ENCODE measurements at places on chromosomes 2 and 18.
A peak's percentile ranks its signal among the peaks of the same experiment; 100 is the strongest.

DNA sequence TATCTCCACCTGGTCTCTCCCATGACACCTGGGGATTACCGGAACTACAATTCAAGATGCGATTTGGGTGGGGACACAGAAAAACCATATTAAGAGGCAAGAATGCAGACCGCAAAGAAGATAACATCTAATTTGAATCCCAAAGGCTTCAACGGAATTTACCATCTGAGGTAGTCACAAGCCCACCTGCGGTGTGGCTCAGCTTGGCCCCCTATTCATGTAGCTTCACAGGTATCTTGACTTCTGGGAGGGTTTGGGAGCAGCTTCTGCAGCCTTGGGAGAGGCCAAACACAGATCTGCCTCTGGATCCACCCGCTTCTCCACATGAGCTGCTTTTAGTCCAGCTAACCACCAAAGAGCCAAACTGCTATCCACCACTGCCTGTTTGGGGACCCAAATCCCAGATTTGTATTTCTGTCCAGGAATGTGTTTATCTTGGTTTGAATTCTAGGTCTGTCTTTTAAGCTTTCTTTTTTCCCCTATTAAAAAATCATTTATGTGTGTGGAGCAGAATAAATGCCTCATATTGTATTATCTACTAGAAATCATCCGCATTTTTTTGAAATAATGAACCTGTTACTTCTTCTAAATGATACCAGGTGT, 247.6 kb downstream of the DLGAP1 start:
- no peak for DNase-seq

- no peak for DNase-seq
These were observed 501.6 kb upstream of the MYT1L start for GRCh38 chr2:2832657-2833056.

DNA sequence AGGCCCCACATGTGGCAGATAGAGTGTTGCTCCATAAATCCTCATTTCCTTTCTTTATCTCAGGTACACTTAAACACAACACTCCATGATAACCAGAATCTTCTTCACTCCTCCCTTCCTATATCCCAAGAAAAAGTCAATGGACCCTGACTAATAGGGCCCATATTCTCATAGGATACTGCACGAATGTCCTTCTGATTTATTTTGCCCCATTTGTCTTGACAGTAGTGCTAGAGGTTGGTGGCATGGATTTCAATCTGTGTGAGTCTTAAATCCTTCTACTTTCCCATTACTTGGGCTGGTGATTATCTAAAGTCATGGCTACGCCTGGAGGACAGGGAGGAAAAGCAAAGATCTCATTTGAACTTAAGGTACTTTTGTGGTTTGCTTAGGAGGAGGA, 156.0 kb downstream of the ACOXL start:
- no peak for DNase-seq

GRCh38 chr2:48278590-48278989, 251.4 kb upstream of the STON1 start:
- DNase-seq = no peak

GRCh38 chr18:33350256-33350655, 90.3 kb downstream of the CCDC178 start:
- DNase-seq = no peak

GRCh38 chr18:34707670-34708069, 2.4 kb upstream of the DTNA start:
- DNase-seq = no peak

DNA sequence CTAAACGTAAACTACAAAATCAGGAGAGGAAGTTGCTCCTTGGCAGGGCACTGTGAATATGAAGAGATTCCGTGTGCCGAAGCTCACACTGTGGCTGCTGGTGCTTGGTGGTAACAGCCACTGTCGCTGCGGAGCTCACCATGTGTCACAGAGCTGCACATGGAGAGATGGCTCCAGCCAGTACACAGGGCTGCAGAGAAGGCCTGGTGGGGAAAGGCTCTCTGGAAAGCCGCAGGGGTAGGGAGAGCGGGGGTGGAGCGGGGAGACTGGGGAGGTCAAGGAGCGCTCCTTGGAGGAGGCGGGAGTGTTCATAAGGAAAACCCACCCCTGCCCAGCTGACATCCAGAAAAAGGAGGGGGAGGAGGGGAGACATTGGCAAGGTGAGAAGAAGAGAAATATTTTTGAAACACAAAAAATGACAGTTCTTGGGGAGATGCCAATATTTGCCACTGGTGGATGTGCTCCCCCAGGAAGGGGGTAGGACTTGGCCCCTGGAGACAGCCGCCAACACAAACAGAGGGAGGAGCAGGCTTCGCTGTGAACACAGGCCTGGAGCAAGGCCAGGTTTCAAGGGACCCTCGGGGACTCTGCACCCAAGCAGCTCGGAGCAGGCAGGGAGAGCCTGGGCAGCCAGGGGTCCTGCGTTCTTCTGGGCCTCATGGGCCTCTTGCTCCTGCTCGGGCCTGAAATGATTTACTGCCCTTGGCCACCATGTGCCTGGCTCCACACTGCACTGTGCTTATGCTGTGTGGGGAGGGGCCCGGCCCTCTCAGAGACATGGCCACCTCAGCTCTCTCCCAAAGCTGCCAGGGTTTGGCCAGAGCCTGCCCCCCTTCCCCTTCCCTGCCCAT, 102.6 kb upstream of the GLI2 start:
- DNase-seq = no peak

GRCh38 chr2:60106836-60107529, 446.5 kb downstream of the BCL11A start:
- no peak for DNase-seq

DNA sequence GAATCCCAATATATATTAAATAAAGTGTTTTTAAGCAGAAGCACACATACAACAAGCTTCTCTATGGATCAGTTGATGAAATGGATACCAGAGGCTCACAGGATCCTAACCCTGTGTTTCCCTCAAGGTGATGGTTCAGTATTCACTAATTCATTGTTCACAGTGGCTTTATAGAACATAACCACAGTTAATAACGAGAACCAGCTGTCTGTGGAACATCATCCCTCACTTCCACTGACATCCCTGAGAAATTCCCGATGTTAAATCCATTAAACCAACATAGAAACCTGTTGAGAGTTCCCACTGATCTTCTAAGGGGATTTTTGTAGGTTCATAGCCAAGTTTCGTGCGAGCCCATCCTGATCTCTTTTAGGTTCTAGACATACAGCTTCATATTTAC, 29.0 kb downstream of the CCDC195 start:
- no peak for DNase-seq

GRCh38 chr18:58034370-58034769, 9.7 kb upstream of the NEDD4L start:
- DNase-seq = no peak

DNA sequence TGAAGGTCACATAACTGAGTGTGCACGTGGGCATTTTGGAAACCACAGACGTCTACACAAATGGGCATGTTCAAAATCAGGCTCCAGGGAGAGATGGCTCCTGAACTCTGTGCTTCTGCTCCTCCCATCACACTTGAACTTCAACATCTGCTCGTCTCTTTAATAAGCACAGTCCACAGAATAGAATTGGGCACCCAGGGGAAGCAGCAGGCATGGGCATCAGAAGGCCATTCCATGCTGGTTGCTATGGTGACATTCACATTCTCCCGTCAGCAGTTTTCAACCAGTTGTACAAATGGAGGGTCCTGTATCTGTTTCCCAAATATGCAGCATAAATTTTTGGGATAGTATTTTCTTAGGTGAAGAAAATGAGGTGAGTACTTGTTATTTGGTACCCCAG, 183.7 kb upstream of the COPS8 start:
- no peak for DNase-seq

DNA sequence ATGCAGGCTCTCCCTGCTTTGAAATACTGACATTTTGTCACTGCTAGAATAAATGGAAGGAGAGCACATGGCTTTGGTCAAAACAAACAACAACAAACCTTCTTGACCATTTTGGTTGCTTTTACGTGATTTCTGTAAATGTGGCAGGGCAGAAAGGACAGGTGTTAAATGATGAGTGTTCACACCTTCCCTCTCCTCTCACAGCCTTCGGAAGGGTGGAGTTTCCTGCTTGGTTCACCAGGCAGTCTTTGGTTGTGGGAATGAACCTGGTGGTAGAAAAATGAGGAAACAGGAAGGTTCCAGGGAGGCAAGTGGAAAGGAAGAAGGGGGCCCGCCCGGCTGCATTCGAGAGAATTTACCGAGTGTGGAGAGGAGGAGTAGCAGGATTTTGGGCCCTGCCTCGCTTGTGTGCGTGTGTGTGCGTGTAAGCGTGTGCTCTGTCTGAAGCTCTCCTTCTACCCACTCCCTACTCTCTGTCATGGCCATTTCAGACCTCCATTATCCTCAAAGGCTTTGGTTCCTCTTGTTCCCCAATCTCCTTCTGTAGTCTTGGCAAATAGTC, 23.7 kb upstream of the SPP2 start:
- peak; percentile 62 for DNase-seq

DNA sequence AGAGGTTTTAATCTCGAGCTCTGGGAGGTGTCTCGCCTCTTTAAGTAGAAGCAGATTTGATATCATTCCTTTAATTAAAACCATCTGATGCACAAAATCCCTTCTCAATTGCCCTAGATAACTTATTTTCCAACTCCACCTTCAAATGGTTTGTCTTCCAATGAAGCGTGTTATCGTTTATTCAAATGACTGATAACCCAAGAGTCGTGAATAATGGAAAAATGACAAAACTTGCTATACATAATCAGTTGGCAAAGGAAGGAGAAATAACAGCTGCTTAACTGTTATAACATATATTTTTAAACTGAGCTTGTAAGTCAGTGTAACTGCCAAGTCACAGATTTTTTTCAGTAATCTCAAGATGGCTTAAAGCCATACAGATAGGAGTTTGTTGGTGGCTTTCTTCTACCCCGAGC, 144.6 kb downstream of the QPCT start:
- no peak for DNase-seq

DNA sequence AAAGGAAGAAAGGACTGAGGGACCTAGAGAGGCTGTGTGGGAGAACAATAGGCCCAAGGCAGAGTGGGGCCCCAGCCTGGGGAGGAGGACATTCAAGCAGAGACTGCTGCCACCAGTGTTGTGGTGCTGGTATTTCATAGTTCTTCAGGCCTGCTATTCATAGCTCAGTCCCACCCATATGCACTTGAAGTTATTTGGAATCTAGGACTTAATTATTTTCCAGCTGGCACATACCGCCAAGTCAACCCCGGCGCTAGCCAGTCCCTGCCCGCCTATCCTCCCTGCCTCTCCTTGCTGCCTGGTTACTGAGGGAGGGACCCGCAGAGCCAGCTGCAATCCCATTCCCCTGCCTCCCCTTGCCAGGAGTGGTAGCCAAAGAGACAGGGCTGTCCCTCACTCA, 141.2 kb downstream of the CABLES1 start:
- no peak for DNase-seq

- DNase-seq = no peak
These were observed 72.1 kb downstream of the NPAS2 start for GRCh38 chr2:100891906-100892642.

DNA sequence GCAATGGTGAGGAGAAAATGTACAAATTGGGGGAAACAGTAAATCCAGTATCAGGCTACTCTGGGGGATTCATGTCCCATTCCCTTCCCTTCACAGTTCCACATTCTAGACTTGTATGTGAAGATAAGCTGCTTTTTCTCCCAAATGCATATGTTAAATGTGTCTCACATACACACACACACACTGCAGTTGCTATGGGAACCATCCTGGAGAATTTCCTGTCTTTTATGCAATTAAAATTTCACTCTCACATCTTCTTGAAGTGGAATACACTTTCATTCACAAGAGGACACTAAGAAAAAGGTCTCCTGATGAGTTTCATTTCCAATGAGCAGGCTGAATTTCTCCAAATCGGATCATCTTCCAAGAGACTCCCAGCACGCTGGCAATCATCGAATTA, 366.0 kb downstream of the LRATD1 start:
- DNase-seq = no peak

- no peak for DNase-seq
These were observed 6.6 kb downstream of the HOXD3 start for GRCh38 chr2:176163672-176164056.

- no peak for DNase-seq
These were observed 37.8 kb upstream of the MALL start for GRCh38 chr2:110153416-110153815.

DNA sequence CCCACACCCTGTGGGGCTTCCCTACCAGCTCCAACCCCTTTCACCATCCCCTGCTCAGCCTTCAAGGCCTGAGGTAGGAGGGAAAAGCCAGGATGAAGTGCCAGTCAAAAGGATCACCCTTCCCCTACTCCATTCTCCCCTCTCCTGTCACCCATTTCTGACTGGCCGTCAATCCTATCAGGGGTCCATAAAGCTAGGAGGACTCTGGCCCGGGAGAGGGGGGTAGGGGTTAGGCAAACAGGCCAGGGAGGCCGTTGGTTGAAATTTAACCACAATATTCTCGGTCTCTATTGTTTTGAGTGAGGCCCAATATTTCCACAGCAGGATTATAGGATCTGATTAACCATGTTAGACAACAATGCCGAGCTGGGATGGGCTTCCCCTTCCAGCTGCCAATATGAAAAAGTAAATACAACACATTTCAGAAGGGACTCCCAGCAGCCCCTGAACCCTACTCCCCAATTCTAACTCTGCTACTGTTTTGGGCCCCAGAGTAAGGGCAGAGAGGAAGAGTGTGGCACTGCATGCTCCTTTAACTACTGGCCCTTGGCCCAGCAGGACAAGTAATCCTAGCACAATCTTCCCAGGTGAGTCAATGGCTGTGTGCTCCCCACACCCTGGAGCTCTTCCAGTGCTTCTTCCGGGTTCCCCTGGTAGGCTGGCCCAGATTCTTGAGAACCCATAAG, 10.6 kb upstream of the IHH start:
- DNase-seq = no peak

DNA sequence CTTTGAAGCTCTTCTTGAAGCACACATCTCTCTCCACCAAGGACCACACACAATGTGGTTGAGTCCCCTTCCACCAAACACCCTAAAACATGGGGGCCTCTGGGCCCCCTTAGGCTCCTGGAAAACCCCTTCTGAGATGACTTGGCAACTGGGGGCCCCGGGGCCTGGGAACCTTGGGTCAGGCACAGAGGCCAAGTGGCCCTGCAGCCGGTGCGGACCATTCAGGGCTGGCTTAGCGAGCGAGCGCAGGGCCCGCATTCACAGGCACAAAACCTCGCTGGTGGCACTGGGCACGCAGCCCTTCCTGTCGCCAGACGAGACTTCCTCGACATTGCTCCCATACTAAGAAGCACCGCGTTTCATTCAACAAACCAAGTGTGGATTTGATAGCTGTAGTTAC, 111.2 kb upstream of the ID2 start:
- DNase-seq = no peak

DNA sequence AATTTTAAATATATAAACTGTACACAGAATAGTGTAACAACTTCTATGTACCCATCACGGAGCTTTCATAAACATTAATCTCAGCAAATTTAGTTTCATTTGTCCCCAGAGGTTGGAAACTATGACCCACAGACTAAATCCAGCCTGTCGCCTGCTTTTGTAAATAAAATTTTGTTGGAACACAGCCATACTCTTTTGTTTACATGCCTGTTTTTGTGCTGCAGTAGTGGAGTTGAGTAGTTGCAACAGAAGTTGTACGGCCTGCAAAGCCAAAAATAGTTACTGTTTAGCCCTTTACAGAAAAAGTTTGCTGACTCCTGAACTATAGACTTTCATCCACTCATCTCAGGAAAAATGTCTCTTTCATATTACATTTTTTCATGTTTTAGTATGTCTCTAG, 39.8 kb downstream of the RBM45 start:
- DNase-seq = no peak

GRCh38 chr2:173059971-173060461, 15.6 kb upstream of the MAP3K20 start:
- no peak for DNase-seq
